ENCODE measurements at places on chromosomes 7 and 10.

DNA sequence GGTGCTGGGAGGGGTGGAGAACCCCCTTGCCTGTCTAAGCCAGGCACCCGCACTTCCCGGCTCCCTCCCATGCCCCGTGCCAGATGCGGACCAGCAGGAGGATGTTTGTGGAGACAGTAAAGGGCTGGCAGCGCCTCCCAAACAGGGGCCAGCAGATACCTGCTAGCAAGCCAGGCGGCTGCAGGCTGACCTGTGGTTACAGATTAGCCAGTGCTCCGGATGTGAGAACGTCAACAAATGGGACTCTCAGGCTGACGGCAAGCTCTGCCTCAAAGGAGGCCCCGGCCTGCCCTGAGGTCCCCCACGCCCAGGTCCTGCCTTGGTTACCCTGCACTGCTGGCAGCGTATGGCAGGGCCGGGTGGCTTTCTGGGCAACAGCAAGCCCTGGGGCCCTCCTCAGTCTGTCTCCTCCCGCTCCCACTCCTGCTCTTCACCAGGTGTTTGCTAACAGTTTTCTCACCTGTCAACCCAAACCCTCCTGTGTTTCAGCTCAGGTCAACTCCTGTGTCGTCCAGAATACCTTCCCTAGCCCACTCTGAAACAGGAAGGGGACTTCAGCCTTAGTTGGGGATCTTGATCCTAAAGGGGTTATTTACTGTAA is 85.4 kb downstream of the NEURL1 start:
- no peak for DNase-seq

- no peak for DNase-seq
Observed at GRCh38 chr10:131177431-131178327, 133.8 kb downstream of the TCERG1L start.

DNA sequence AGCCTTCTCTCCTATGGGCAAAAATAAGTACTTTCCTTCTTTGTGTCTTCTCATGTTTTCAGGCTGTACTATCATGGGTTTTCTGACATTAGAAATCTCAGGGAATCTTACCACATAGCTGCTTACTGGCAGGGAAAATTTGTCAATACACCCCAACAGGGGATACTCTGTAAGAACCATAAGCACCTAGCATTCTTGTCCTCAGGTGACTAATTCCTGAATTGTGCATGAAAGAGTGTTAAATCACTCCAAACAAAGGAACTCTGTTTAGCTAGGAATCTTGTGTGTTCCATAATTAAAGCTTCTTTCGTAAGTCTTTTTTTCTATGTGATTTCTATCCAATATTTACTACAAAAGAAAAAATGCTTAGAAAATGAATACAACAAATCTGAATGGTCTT is 206.7 kb upstream of the POT1 start:
- peak; percentile 38 for DNase-seq

DNA sequence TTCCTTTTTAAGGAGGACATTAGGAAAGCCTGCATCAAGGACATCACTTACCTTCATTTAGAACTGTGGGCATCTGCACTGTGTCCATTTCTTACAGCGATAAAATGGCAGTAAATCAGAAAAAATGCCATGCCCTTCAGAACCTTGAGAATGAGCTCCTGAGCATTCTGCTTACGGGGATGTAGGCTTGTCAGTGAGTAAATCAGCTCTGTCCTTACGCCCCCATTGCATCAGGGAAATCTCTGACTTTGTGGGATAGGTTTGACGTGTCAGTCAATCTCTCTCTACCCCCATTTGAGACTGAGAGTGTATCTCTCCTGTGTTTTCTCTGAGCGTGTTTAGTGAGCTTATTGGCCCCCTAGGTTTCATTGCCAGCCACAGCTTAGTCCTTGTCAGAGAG is 837.1 kb downstream of the LRMDA start:
- no peak for DNase-seq

DNA sequence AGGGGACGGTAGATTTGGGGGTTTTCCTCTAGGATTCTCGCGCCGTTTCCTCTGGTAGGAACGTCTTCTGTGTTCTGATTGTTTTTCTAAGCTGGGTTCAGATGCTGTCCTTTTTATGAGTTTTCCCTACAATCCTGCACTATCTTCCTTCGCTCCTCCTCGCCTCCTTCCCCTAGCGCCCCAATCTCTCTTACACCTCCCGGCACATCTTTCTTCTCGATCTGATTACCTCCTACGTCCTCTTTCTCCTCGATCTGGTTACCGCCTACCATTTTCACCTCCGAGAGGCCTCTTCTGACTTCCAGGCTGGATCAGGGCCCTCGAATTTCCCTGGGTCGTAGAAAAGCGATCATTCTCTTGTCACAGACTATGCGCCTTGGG is 413 bp downstream of the BUD31 start:
- DNase-seq, result no peak

- peak; percentile 90 for DNase-seq
Observed at GRCh38 chr7:20776214-20776911, 10.3 kb downstream of the SP8 start.

GRCh38 chr10:86585037-86585929 is 63.7 kb upstream of the WAPL start:
- peak; percentile 88 for DNase-seq

- no peak for DNase-seq
Observed at GRCh38 chr7:36103837-36104561, 49.1 kb upstream of the EEPD1 start.

- no peak for DNase-seq
Observed at GRCh38 chr7:18283045-18283444, 212.5 kb upstream of the HDAC9 start.

GRCh38 chr10:52245547-52245946 is 68.5 kb upstream of the DKK1 start:
- DNase-seq, result no peak

- no peak for DNase-seq
Observed at GRCh38 chr10:1706711-1707110, 30.6 kb downstream of the ADARB2 start.

DNA sequence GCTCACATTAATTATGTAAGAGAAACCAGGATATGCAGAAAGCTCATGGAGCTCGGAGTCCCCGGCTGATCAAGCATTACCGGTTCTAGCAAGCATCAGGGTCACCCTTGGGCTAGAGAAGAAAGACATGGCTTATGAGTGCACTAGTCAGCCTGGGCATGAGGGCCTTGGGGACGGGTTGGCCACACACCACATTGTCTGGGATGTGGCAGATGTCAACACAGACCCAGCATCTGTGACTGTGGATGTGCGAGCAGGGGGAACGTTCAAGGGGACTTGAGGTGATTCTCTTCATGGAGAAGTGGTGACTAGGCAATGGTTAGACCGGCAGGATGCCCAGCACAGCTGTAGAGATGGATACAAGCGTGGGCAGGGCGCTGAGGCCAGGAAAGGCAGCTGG is 13.7 kb downstream of the ZMIZ2 start:
- no peak for DNase-seq

DNA sequence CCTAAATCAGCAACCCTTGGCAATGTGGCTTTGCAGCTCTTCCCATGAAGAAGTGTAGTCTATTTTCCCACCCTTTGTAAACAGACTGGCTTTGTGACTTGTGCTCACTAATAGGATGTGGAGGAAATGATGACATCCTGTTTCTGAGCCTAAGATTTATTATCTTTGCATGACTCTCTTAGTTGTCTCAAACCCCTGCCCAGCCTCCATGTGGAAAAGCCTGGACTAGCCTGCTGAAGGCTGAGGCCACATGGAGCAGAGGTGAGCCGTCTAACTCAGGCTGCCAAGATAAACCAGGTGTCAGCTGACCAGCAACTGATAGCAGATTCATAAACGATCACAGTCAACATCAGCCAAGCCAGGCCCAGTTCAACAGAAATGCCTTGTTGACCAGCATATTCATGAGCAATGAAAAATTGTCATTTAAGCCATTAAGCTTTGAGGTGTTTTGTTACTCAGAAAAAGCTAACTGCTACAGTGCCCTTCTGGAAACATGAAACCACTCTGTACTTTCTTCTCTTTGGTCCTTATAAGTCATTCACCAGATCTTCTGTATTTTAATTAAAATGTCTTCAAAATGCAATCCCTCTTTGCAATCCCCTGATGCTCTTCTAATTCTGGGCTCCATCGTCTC is 586.3 kb upstream of the ANKRD30A start:
- no peak for DNase-seq

DNA sequence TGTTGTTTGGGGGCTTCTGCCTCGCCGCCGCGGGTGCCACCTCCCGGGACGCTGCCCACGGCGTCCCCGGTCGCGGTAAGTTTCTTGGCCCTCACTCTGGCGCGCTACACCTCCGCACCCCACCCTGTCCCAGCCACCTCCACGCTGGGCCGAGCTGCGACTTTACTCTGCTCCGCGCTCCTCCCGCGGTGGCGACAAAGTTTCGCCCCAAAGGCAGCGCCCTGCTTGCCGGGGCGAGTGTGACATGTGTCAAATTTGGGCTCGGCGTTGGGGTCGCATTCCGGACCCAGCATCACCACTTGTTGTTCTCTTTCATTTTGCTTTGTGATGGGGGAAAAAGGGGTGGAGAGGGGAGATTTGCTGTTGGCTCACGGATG is 167.7 kb upstream of the PPP1R3A start:
- peak; percentile 44 for DNase-seq

GRCh38 chr10:63414481-63415260 is 51.1 kb downstream of the JMJD1C start:
- no peak for DNase-seq

DNA sequence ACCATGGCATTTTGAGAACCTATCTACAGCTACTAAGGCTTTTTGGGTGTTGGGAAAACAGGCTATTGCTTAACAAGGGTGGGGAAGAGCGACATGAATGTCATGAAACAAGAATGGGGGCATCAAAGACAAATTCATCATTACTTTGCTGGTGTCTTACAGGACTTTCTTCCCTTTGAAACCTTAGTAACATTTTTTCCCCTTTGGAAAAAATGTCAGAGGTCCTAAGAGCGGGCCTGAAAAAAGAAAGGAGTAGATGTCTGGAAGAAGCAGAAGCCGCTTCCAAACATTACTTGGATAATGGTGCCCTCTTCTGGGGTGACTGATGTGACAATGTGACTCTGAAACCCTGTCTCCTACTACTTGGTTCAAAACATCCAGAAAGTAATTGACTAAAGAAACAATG is 3.8 kb upstream of the DDX50 start:
- DNase-seq, result peak; percentile 83

Data from GM23338 (cell line).